HCEC 1CT (cell line): ENCODE measurements at places on chromosomes 4 and X.

GRCh38 chrX:143298663-143299241 lies 218.5 kb downstream of the SPANXN3 start:
- no peak for DNase-seq

DNA sequence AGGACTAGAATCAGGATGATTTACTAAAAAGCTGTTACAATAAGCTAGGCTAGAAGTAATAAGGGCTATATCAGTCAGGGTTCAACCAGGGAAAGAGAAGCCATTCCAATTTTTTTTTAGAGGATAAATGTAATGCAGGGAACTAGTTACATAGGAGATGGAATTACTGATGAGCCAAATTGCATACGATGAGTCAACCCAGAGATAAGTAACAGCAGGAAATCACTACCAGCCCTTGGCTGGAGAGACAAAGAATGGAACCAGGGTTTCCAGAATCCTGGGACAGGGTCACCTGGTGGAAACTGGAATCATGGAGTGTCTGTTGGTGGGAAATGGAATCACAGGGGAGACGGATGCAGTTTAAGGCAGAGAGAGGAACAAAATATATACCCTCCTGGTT lies 13.1 kb upstream of the MAGEA4 start:
- DNase-seq: peak; percentile 20

DNA sequence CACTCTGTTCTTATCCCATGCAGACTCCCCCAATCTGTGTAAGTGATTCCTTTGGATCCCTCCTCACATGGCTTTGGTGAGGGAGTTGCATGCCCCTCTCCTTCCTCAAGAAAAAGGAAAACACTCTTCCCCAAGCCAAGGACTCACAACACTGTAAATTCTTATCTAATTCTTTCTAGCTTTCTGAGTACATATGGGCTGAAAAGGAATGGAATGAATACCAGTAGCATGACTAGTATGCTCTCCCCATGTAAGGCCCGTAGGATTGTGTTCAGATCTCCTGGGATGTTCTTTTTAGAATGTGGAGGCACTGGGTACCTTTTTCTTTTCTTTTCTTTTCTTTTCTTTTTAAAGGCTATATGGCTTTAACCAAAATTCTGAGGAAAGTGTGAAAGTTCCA lies 17.0 kb upstream of the MAGED1 start:
- peak; percentile 67 for DNase-seq

DNA sequence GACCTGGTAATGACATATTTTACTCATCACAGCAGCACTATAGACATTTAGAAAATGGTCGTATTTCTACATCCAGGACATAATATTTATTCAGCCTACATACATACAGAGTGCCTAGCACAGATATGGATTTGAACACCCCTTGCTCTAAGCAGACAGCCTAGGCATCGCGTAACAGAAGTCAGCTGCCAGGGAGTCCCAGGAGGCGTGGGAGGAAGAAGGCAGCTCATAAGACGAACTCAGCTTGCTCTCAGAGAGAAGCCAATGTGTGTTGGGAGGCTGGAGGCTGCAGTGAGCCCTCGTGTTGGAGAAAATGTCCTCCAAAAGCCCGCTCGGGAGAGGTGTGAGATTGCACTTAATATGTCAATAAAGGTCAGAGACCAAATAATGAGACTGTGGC lies 131.6 kb downstream of the BCOR start:
- DNase-seq: no peak

- no peak for DNase-seq
Observed at GRCh38 chrX:29477878-29478277, 737.5 kb upstream of the MAGEB2 start.

GRCh38 chr4:73275318-73275654 lies 16.7 kb upstream of the ANKRD17 start:
- no peak for DNase-seq

GRCh38 chr4:169205075-169205743 lies 65.5 kb downstream of the SH3RF1 start:
- DNase-seq: no peak

- DNase-seq: peak; percentile 36
Observed at GRCh38 chr4:177483271-177483670, 41.0 kb upstream of the AGA start.

- DNase-seq: no peak
Observed at GRCh38 chrX:100368167-100368566, 41.9 kb downstream of the PCDH19 start.

DNA sequence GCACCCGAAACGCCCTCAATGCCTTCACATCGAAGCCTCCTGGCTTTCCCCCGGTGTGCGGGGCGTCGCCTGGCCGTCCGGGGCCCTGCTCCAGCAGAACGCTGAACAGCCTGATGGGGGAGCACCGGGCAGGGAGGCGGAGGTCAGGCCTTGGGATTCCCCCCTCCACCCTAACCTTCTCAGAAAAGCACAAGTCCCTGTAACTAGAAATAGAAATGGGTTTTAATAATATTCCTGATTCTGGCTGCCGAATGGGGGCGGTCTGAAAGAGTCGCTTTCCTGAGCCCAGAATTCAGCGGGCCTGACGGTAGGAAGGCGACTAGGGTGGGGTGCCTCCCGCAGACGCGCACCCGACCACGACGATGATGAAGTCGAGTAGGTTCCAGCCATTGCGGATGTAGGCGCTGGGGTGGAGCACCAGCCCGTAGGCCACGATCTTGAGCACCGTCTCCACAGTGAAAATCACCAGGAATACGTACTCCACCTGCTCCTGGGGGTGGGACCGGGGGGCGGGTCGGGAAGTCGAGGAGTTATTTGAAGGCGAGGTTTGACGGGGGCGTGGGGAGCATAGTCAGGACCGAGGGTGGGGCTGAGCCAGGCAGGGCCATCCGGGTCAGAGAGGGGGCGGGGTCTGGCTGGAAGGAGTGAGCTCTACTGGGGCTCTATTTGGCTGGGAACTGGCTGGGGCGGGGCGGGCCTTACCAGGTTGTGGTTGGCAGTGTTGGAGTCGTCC lies 2.5 kb downstream of the CACNA1F start:
- no peak for DNase-seq

DNA sequence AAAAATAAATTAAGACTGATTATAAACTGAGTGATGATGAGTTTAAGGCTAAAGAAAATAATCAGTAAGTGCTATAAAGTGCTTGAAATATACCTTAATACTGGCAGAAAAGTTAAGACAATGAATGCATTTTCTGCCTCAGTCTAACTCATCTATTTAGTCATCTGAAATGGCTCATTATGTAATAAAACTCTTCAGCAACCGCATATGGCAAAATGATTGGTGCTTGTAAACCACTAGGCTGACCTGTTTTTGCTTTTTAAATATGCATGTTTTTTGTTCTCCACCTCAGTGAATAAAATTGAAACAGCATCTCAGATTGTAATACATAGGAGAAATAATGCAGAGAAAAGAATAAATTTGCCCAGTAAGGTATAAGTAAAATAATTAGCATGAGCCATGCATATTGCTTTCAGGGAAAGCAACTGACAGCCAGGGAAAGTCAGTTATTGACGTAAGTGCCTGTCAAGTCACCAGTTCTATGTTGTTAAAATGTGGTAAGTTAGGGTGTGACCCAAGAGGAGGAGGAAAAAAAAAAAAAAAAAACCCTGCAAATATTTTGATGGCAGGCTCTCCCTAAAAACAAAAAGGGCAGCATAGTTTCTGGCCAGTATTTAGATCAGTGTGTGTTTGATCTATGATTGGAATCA lies 167.5 kb downstream of the PALLD start:
- DNase-seq: no peak

GRCh38 chr4:88381123-88381522 lies 2.5 kb downstream of the HERC6 start:
- DNase-seq: no peak

DNA sequence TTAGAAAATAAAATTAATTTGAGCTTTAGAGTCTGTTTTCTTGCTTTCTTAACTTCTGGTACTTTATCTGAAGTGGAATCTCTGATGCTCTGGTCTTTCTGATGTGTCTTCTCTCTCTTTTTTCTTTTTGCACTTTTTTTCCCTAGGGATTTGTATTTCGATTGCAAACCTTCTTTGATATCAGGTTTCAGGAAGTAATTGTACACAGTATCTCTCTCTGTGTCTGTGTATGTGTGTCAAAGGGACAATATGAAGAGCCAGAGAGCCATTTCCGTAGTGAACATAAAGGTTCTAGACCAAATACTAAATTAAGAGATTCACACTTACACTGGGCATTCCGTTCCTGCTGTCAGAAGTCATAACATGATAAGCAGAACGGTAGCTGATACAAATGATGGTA lies 325.0 kb downstream of the PCDH7 start:
- no peak for DNase-seq

DNA sequence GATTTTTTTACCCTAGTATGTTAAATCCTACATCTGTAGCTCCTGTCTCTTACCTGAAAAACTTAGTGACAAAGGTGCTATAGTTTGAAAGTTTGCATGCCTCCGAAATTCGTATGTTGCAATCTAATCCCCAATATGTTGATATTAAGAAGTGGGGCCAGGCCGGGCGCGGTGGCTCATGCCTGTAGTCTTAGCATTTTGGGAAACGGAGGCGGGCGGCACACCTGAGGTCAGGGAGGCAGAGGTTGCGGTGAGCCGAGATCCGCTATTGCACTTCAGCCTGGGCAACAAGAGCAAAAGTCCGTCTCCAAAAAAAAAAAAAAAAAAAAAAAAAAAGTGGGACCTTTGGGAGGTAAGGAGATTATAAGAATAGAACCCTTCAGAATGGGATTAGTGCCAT lies 471.3 kb upstream of the TECRL start:
- no peak for DNase-seq

DNA sequence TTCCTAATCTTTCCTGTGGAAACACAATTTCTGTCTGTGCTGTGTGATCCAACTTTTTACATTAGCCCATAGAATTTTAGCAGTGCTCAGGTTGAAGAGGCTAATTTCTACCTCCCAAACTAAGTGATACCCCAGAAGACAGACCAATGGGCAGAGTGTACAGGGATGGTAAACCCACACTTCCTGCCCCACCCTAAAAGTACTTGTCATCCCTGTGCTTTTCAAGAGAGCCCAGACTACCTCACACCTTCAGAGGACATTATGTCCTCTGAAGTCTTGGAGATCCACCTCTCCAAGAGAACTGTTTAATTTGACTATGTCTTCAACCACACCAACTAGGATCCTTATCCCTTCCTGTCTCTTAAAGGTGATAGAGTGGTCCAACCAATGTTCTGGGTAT lies 82.0 kb upstream of the ACSL1 start:
- no peak for DNase-seq
